Cortex of kidney (tissue), 1 donor: ENCODE measurements at places on chromosomes 4 and X.

GRCh38 chr4:915041-915474 lies 17.1 kb downstream of the GAK start:
- DNase-seq, result no peak

DNA sequence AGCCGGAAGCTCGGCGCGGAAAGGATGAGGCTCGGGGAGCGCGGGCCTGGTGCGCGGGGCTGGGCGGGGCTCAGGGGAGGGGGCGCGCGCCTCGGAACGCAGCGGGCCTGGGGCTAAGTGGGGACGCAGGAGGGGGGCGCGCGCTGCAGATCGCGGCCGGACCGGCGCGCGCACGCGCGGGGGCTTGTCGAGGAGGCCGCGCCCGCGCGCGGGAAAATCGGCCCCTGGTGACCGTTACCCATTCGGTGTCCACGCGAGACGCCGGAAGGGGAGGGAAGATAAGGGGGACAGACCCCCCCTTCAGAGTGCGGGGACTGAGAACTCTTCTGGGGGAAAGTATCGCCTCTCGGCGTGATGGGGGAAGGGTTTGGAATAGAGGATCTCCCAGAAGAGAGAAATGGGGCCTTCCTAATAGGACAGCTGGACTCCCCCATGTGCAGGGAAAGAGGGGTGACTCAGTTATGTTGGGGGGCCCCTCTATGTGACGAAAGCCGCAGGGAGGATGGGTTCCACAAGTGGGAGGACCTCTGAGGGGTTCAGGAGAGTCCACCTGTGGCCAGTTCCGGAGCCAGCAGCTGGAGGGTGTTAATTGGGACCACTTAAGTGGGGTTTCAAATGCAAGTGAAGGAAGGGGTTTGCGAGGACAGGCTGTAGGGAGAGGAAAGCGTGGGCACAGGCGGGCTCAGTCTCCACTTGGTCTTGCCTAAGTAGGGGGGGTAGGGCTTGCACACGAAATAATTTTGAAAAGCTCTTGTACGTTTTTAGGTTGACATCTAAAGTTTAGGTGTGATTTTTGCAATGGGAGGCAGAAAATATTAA lies 584 bp downstream of the SUV39H1 start:
- no peak for DNase-seq

GRCh38 chr4:67342291-67342690 lies 203.0 kb downstream of the CENPC start:
- DNase-seq, result no peak

DNA sequence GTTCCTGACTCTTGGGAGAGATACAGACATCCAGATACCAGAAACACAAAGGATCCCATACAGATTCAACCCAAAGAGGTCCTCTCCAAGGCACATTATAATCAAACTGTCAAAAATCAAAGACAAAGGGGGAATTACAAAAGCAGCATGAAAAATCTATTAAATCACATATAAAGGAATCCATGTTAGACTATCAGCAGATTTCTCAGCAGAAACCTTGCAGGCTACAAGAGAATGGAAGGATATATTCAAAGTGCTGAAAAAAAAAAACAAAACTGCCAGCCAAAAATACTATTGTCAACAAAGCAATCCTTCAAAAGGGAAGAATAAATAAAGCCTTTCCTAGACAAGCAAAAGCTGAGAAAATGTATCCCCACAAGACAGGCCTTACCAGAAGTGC lies 14.8 kb upstream of the ADGRL3 start:
- DNase-seq, result no peak

GRCh38 chr4:71648448-71648847 lies 135.4 kb downstream of the GC start:
- DNase-seq, result no peak

GRCh38 chr4:11485926-11486325 lies 57.2 kb upstream of the HS3ST1 start:
- no peak for DNase-seq

GRCh38 chrX:42017971-42018370 lies 94.6 kb upstream of the CASK start:
- no peak for DNase-seq

DNA sequence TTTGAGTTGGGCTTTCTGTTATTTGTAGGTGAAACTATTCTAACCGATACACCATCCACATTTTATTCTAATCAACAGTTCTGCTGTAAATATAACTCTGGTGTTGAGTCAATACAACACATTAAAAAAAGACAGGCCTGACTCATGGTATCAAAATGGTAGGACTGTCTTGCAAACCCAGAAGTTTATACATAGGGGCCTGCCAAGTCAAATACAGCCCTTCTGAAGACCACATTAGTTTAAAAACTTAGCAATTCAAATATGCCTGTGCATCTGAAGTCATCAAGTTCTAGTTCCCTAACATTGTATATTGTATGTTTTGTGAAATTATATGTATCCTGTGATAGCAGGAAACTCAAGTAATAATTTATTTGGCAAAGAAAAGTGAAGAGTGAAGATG lies 24.4 kb upstream of the PDE5A start:
- DNase-seq, result no peak

GRCh38 chrX:12901486-12901885 lies 4.9 kb upstream of the TLR8 start:
- DNase-seq, result no peak

GRCh38 chr4:17251101-17251500 lies 260.8 kb downstream of the QDPR start:
- no peak for DNase-seq

DNA sequence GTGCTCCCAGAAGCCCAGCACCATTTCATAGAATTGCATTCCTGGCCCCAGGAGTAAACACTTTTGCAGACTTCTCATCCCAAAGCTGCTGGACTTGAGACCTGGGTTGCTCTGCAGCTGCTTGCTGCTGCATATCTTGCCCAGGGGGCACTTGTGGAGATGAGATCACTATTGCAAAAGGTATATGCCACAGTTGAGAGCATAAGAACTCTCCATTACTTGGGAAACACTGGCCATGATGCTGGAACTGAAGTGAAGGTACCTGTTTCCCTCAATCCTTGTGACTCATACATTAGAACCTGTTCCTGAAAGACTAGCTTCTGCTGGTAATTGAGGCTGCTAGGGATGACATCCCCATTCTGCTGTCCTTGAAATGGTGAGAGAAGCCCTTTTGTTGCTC lies 43.1 kb upstream of the WDR1 start:
- DNase-seq, result no peak

GRCh38 chrX:16559206-16559619 lies 90.7 kb upstream of the S100G start:
- no peak for DNase-seq

DNA sequence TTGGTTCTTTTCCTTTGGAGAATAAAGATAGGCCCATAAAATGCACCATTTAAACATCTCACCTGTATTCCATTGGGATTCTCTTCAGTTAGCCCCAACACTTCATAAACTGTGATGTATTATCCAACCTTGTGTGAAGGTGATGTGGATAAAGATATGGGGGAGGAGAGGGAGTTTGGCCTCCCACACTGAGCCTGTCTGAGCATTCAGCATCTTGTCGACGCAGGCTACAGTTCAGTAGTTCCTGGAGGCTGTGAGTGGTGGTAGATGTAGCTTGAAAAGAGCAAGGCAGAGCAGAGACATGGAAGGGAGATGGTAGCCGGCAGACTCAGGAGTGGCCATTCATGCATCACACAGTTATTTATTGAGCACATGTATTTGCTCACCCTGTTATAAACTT lies 292.4 kb upstream of the PITX2 start:
- no peak for DNase-seq

DNA sequence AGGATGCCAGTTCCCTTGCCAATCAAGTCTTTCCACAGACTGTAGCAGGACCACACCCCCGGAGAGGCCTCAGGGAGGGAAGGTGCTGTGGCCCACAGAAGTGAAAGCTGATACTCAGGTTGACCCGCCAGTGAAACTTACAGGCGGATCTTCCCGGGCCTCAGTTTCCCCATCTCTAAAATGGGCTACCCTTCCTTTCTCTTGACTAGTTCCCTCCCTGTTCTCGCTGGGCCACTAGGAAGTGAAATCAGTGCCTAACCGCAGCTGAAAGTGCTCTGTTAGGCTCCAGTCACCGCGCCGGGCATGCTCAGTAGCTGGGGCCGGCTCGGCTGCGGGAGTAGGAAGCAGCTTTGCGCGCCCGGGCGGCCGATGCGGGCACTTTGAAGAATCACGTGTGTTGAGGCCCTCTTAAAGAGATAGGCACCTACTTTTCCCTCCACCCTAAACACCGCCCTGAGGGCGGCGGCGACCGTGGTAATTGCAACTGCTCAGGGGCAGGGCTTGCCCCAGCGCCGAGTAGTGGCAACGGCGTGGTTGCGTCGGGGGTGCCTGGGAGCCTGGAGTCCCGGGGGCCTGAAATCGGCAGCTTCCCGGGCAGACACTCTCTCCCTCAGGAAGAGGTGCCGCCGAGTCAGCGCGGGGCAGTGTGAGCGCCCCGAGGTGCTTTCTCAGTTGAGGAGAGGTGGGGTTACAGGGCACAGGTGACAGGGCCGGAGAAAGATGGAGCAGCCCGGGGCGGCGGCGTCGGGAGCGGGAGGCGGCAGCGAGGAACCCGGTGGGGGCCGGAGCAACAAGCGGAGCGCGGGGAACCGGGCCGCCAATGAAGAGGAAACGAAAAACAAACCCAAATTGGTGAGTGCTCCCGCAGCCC lies at the start of gene DIAPH2:
Gene DIAPH2, plus strand, starts transcription at position 504 of the 871 bp plus-strand sequence.
- DNase-seq, result peak; percentile 2

GRCh38 chrX:80430826-80431504 lies 10.7 kb downstream of the TENT5D start:
- no peak for DNase-seq

DNA sequence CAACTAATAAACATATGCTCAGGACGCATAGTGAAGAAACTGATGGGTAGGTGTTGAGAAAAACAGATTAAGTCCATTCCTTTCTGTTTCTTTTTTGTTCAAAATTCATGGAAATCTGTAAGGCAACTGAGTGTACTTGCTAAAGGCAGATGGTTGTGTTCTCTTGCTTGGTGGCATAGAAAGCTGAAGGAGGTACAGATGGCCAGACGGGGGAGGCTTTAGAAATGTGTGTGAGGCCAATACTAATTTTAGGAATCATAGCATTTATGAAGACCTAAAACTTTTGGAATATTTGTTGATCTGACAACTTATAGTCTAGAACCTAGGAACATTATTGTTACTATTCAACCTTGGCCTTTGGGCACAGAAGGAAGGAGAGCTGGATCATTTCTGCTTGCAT lies 56.8 kb upstream of the EMCN start:
- no peak for DNase-seq

DNA sequence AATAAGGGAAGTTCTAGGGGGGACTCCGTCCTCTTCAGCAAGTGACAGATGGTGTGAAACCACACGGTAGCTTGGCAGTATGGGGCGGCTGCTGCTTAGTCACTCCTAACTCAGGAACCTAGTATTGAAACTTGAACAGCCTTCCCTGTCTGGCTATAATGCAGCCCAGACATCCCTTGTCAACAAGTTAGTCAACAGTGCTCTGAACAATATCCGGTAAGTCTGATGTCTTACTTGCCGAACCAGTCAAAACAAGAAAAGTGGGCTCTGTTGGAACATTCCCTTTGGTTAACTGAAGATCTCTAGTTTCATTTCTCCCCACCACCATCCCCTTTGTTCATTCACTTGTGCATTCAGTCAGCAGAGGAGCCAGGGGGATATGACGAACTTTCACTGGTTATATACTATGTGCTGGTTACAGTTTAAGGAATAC lies 18.7 kb upstream of the CXCL13 start:
- no peak for DNase-seq

GRCh38 chr4:144955104-144955503 lies 142.9 kb downstream of the ANAPC10 start:
- no peak for DNase-seq

DNA sequence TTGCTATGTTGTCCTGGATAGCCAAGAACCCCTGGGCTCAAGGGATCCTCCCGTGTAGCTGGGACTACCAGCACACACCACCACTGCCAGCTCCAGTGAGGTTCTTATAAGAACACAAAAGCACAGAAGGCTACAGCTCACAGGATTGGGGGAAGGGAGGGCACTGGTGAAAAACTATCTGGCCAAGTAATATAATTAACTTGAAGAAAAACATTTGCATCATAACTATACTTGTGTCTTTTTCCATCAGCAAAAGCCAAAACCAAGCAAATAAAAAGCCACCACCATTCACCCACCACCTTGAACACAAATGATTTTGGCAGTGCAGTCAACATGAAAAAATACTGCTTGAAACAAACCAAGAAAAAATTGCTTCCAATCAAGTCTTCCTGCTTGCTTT lies 188.2 kb downstream of the MAML3 start:
- no peak for DNase-seq

- DNase-seq, result no peak
These were observed 65.4 kb upstream of the NKX1-1 start for GRCh38 chr4:1471443-1472147.

DNA sequence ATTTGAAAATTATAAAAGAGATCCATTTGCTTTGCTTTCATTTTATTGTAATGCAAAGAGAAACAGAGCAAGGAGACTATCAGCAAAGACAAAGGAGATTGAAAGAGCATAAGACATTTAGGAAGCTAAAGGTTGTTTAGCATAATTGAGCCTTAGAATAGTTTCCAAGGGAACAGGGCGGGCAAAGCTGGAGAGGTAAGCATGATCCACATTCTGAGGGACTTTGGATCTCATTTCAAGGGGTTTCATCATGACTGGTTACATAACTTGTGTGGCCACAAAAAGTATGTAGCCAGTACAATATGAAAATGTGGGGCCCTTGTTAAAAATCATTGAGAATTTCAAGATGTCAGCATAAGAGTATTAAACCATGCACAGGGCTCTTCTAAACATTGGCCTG lies 406.5 kb downstream of the RPA4 start:
- DNase-seq, result no peak

DNA sequence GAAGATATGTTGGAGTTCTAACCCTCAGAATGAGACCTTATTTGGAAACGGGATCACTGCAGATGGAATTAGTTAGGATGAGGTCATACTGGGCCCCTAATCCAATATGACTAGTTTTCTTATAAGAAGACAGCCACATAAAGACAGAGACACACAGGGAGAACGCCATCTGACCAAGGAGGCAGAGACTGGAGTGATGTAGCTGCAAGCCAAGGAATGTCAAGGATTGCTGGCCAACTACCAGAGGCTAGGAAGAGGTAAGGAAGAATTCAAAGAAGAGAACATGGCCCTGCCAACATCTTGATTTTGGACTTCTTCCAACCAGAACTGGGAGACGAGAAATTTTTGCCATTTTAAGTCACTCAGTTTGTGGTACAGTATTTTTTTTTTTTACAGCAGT lies 152.8 kb upstream of the DIPK2B start:
- DNase-seq, result no peak

- DNase-seq, result no peak
These were observed 24.6 kb downstream of the KDM6A start for GRCh38 chrX:44897539-44897938.

- no peak for DNase-seq
These were observed 78.9 kb downstream of the SLC10A7 start for GRCh38 chr4:146442801-146443200.

DNA sequence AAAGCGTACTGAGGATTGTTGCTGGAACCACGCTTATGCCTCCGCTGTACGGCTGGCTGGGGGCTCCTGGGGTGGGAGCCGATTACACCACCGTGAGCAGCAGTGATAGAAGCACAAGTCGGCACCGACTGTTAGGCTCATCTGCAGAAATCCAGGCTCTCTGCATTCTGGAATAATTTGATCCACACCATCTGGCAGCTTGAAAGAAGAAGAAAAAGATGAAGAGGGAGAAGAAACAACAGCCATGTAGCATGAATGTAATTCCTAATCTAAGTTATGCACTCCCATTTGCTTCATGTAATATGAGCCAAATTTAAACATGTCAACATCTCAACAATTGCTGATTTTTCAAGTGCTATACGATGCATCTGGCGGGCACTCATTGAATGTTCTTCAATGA lies 84.6 kb upstream of the DHX15 start:
- DNase-seq, result no peak
